KBM-7 (cell line): ENCODE measurements at places on chromosomes 2 and 18.
A peak's percentile ranks its signal among the peaks of the same experiment; 100 is the strongest.

GRCh38 chr2:201638326-201638725 is 5.0 kb downstream of the TMEM237 start:
- no peak for DNase-seq

DNA sequence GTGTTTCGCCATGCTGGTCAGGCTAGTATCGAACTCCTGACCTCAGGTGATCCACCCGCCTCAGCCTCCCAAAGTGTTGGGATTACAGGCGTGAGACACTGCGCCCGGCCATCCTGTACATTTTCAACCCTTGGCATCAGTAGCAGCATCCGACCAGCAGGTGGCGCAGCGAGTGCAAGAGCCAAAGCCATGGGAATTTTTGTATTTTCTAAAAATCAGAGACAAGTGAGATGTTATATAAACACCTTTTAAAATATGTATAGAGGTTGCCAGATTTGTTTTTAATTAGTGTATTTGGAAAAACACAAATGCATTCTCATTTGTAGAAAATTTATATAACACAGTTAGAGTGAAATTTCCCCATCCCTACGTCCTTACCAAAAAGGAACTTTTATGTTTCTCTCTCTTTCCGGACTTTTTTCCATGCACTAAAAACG is 36.8 kb downstream of the MOGAT1 start:
- peak; percentile 72 for DNase-seq

DNA sequence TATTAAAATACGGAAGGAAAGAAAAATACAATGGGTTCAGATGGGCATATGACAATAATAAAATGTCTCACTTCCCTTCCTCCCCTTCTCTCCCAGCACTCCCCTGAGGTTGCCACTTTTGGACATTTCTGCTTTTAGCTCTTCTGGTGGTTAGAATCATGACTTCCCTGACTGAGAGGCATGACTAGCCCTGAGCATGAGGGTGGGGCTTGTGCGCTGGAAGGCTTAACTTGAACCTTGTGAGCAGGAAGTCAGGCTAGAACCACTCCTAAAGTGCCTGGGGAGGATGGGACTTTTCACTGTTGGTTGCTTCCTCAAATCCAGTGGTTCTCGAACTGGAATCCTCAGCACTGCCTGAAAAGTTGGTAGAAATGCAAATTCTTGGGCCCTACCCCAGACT is 19.7 kb upstream of the ARHGAP25 start:
- DNase-seq = peak; percentile 97

- no peak for DNase-seq
Measured at GRCh38 chr18:33745151-33745795, 167.3 kb downstream of the ASXL3 start.

GRCh38 chr2:120348737-120349439 is 3.0 kb downstream of the INHBB start:
- no peak for DNase-seq

GRCh38 chr2:86301711-86302202 is 35.7 kb downstream of the REEP1 start:
- DNase-seq = no peak

DNA sequence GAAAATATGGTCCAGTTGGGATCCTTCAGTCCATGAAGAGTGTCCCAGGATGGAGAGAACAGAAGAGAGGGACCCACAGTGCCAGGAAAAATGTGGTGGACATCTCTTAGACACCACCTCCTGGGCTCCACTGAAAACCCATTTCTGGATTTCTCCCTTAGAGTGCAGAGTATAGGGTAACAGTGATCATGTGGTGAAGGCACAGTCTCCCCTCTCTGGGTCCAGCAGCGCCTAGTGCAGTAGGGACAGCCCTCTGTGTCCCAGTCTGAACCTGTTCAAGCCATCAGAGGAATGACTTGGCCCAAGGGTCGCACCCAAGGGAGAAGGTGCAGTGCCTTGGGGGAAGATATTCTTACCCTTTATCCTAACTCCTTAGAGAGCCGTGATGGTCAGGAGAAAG is 30.1 kb downstream of the TET3 start:
- no peak for DNase-seq
